Epithelial cell of proximal tubule (primary cell): ENCODE measurements at places on chromosomes 7 and 10.

GRCh38 chr7:69691734-69692133 is 93.5 kb downstream of the AUTS2 start:
- DNase-seq, result no peak

DNA sequence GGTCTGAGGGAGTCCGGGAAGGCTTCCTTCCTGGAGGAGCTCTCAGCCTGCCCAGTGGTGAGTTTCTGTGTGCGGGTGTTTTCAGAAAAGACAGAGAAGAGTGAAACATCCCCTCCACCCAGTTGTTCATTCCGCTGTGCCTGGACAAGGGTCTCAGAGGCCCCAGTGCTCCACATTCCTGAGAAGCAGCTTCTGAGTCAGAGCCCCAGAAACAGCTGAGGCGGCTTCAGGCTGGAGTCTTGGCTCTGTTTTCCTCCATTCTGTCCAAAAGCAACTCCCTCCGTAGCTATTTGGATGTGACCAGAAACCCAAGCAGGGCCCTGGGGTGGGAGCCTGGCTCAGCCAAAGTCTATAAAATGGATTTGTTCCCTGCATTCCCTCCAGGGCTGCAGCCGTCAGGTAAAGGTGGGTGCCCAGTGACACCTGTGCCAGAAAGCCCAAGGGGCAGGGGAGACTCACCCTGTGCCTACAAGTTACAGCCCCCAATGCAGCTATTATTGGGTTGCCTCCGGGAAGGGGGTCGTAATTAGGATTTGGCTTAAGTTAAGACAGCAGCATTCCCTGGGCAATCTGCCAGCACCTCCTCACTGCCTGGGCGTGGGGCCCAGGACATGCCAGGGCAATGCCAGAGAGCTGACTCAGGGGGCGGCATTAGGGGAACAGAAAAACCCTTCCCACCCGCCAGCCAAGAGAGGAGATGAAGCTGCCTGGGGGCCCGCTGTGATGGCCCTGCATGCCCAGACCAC is 13.1 kb upstream of the CAMK2G start:
- DNase-seq, result peak; percentile 77

DNA sequence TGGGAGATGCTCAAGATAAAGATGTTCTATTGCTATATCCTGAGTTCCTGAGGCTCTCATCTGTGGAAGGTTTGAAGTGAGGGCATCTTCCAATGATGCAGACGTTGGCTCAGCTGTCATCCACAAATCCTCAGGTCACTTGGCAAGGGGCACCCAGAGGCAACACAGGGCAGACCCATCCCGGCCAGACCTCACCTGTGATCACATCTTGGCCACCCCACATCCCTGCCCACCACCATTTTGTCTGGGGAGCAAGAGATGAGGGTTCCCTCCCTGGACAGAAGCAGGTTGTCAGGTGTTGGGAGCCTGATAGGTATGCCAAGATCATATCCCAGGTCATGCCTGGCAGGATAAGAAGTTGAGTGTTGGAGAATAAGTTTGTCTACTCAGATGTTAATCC is 918.2 kb upstream of the ZNF722 start:
- DNase-seq, result no peak

DNA sequence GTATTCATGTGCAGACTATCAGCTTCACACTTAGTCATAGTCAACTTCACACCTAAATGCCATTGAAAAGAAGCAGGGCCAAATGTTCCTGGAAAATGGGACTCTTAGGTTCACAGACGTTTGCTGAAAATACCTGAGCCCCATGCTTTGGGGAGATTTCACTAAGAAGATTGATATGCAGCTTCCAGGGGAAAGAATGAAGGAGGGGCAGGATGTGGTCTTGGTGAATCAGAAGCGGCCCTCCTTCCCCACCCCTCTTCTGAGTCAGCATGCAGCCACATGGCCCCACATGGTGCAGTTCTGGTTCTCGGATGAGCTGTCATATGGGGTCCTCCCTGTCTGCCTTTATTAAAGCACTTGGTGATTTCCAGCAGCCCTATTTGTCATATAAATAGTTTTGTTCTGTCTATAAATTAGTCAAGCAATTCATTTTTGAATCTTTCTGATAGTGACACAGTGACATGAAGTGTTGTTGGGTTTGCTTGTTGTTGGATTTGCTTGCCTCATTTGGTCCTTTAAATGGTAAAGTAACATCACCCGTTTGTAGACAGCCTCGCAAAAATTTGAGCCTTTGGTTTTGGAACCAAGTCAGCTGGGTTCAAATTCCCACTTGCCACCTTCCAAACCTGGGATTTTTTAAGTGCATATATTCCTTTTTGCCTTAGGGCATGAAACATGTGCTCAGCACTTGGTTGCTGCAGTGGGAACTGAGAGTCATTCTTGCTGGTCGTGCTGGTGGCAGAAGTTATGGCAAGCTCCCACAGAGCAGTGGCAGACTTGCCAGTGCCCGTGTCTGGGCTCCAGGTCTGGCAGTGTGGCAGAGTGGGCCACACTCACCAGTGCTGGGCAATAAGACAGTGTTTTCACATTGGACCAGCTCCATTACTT is 68.1 kb upstream of the CDK6 start:
- DNase-seq, result peak; percentile 88

DNA sequence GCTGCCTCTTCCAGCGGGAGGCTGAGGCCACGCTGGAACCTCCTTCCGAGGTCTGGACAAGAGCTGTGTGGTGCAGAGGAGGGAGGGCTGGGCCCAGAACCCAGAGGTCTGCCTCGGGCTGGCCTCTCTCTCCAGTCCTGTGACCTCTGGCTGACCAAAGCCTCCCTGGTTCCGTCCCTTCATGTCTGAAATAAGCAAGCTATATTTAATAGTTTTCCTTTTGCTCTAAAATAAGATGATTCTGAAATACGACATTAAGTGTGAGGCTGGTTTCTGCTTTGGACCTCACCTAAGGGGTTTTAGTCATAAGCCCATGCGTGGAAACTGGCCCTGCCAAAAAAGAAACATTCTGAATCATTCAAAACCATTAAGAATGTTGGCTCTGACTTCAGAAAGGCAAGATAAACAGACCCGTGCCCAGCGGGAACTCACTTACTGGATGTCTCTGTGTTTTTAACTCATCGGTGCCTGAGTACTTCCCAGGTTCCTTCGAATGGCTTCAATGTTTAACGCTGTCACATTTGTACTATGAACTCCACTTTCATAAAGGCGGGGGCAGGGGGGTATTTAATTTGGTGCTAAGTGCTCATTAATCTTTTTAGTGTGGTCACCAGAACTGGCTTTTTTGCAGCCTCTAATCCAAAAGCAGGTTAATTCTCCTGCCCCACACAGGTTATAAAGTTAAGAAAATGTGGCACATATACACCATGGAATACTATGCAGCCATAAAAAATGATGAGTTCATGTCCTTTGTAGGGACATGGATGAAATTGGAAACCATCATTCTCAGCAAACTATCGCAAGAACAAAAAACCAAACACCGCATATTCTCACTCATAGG is 157.5 kb upstream of the KLF14 start:
- DNase-seq, result no peak

DNA sequence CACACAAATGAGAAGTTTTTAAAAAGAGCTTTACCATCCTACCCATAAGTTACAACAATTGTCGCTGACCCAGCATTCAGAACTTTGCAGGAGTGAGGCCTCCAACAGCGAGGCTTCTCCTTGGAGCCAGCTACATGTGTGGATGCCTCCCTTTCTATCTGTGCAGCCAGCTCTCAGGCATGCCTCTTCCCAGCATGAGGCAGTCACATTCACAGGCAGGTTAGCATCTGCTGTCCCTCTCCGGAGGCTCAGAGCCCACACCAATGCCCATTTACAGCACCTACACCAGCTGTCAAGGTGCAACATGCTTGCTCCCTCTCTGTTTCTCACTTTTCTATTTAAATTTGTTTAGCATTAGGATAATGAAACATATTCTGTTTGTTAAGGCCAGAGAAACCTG is 278.7 kb upstream of the PODXL start:
- no peak for DNase-seq
